NCI-H187 (cell line): ENCODE measurements at places on chromosomes 4 and X.
A peak's percentile ranks its signal among the peaks of the same experiment; 100 is the strongest.

GRCh38 chr4:80062527-80062926 is 10.5 kb downstream of the ANTXR2 start:
- no peak for DNase-seq

- DNase-seq = peak; percentile 7
Measured at GRCh38 chr4:3041192-3042142, 32.9 kb downstream of the HTT-AS start.

GRCh38 chrX:3771766-3772165 is 58.3 kb upstream of the PRKX start:
- no peak for DNase-seq

GRCh38 chrX:73481521-73481920 is 34.7 kb downstream of the CDX4 start:
- no peak for DNase-seq

DNA sequence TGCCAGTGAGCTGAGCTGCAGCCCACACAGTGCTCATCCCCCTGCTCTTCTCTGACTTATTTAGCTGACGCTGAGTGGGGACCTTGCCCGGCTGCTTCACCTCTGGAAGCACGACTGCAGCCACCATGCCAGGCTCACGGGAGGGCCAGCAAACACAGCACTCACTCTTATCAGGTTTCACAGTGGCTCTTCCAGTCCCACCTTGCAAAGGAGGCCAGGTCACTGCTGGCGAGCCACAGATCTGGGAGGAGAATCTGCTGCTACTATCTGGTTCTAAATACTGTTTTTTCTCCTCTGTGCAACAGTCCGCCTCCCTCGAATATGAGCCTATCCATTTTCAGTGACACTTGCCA is 6.7 kb upstream of the SPON2 start:
- no peak for DNase-seq

GRCh38 chr4:156779042-156779441 is 192.6 kb downstream of the PDGFC start:
- no peak for DNase-seq

GRCh38 chrX:18946611-18947010 is 37.3 kb downstream of the PHKA2 start:
- DNase-seq = no peak

DNA sequence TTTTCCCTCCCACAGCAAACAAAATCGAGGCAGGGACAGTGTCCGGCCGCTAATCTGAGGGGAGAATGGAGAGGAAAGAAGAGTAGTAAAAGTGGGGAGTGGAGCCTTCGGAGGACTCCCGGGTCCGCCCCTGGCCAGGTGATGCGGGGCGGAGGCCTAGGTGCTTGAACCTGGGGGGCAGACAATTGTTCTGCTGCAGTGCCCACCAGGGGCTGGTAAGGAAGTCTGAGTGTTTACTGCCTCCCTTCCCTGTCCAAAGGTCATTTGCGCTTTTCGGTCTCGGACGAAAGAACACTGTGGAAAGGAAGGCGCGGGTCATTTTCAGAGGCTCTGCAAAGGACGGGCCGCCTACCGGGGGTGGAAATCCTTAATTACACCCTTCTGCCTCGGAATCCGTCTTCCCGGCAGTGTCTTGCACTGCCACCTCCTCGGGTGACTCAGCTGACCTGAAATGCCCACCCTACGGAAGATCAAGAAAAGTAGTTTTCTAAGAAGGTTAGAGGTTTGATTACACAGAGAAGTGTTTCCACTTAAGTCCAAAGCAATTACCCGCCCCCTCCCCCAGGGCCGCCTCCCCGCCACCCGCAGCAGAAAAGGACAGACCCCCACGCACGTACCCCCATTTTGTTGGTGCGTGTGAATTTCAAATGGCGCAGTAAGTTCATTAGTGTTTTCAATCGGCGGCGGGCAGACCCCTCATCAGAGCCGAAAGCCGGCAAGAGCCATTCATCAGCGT is 99.9 kb upstream of the TENM3 start:
- DNase-seq = no peak

- DNase-seq = no peak
Measured at GRCh38 chr4:152990471-152991131, 54.5 kb downstream of the FHDC1 start.

DNA sequence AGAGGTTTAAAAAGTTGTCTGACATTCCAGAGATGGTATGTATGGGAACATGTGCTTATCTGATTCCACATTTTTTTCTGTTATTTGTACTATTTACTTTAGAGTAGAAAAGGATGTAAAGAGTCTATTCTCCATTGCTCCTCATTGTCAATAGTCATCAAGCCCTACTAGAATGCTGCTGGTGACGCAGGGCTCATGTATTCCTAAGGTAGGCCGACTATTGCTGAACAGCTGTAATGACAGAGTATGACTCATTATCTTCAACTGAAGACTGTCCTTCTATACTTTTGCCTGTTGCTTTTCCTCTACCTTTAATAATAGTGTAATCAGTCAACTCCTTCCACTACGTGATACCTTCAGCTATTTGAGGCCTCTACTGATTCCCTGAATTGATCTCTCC is 509.1 kb upstream of the NR3C2 start:
- no peak for DNase-seq

- no peak for DNase-seq
Measured at GRCh38 chr4:15428611-15429010, 778 bp downstream of the C1QTNF7 start.

DNA sequence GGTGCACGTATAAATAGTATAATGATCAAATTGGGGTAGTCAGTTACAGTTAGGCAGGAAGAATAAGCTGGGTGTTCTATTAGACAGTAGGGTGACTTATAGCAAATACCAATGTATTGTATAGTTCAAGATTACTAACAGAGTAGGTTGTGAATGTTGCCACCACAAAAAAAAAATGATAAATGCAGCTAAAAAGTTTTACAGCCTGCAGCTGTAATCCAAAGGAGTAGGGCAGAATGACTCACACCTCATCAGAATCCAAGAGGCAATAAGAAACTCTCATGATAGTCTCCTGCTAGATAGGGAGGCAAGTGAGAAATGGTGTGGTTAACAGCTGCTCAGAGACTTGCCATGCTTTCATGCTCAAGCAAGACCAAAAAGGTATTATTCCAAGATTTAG is 19.6 kb upstream of the TCEAL4 start:
- DNase-seq = no peak

GRCh38 chr4:123415576-123415975 is 19.0 kb downstream of the SPRY1 start:
- no peak for DNase-seq
